CD4-positive, alpha-beta T cell treated with Interleukin-4 for 1 hour (primary cell): ENCODE measurements at places on chromosomes 12 and 14.

- DNase-seq: no peak
Observed at GRCh38 chr14:77206877-77207389, 25.3 kb downstream of the TMEM63C start.

DNA sequence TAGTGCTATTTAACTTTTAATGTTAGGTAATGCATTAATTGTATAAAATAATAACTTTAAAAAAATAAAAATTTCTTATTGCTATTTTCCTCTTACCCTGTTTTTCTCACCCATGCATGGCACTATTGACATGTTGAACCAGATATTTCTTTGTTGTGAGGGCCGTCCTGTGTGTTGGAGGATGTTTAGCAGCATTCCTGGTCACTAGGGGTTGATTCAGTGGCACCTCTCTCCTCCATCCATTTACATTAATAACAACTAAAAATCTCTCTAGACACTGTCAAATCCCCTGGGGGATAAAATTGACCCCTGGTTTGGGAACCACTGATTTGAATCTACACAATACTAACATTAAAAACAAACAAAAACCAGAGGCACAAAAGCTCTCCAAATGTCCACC is 147.5 kb upstream of the MIS18BP1 start:
- no peak for DNase-seq

- DNase-seq: no peak
Observed at GRCh38 chr14:98161356-98161755, 1110.6 kb downstream of the BCL11B start.

GRCh38 chr14:104385531-104386101 is 193.9 kb upstream of the C14orf180 start:
- peak; percentile 4 for DNase-seq

- DNase-seq: no peak
Observed at GRCh38 chr12:75790219-75790618, 241.4 kb downstream of the PHLDA1 start.

DNA sequence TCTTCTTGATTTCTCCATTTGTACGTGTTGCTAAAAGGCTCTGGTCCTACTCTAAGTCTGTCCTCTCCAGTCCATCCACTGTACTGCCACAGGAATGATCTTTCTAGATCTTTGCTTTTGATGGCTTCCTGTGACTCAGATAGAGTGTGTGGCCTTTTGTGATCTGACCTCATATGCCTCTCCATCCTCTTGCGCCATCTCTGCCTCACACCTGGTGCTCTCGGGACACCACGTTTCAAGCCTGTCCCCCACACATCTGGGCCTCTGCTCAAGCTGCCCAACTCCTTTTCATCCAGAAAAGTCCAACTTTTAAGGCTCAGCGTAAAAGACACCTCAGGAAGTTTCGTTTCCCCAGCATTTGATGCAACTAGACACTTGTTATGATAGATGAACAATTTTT is 39.0 kb downstream of the DCAF4 start:
- DNase-seq: no peak

GRCh38 chr12:51246254-51246853 is 7.7 kb downstream of the DAZAP2 start:
- peak; percentile 57 for DNase-seq

GRCh38 chr12:61348871-61349270 is 911.3 kb upstream of the USP15 start:
- DNase-seq: no peak
